ENCODE measurements at places on chromosomes 1 and 21.
A peak's percentile ranks its signal among the peaks of the same experiment; 100 is the strongest.

- no peak for DNase-seq
Observed at GRCh38 chr21:38716942-38717341, 88.8 kb upstream of the ETS2 start.

DNA sequence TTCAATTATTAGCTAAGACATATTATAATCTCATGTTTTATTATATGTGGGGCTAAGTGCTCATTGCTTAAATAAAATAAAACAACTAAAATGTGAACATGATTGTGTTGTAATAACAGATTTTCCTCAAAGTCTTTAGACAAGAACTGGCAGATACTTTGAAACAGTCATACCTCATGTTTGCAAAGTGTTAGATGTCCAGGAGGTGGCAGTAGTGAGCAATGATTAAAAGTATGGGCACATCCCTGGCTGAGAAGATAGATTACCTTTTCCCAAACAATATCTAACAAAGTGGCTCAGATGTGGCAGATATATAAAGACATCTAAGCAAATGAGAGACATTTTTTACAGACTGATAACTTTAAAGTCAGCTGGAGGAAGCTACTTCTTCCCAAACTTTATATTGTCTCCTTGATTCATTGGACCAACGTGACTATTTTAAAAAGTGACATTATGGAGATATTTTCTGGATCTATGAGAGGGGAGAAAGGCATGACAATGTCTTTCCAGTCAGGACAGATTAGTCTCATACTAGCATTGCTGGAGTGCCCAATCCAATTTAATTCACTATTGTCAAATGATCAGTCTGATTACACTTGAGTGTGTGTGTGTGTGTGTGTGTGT lies 269.8 kb downstream of the S1PR1 start:
- no peak for DNase-seq

DNA sequence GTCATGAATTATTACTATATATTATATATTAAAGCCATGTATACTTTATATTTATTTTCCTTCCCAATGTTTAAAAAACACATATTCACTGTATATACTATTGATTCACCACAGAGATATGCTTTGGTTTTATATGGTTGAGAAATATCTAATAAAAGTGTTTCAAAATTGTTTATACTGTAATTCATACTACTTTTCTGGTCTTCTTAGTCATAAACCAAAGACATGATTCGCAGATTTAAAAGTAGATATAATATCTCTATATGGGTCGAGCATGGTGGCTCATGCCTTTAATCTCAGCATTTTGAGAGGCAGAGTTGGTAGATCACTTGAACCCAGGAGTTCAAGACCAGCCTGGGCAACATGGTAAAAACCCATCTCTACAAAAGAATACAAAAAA lies 738.4 kb downstream of the USP25 start:
- DNase-seq: no peak

GRCh38 chr1:30171537-30172298 lies 551.7 kb downstream of the MATN1 start:
- DNase-seq: no peak

GRCh38 chr1:85174503-85174902 lies 26.3 kb downstream of the SYDE2 start:
- no peak for DNase-seq

DNA sequence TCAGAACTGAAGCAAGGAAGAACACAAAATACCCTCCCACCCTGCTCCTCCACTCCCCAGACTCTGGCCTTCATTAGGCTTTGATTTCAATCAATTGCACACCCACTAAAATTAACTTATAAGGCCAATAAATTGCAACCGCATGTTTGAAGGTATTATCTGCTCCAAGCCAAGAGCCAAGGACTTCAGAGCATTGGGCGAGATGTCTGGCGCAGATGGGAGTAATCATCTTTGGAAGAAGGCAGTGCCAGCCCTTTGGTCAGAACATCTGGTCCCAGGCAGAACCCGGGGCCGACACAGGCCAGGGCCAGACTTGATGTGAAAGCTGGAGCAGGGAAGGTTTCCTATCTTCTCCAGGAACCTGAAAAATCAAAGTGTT lies 60.0 kb downstream of the SLC66A1 start:
- DNase-seq: no peak

DNA sequence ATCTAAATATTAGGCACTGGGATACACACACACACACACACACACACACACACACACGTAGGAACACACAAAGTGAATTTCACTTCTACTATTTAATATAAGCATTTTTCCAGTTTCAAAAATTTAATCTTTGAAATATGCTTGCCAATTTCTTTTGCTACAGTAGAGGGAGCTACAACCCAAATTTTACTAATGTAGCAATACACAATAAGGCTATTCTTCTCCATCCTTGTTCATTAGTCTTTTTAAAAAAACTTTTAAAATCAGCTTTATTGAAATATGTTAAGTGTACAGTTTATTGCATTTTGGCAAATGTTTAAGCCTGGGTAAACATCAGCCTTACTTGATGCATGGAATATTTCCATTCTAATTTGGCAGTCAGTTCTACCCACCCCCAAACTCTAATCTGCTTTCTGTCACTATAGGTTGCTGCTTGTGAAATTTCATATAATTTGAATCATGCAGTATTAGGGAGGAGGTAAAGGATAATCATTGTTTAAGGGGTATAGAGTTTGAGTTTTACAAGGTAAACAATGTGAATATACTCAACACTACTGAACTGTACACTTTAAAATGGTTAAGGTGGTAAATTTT lies 93.0 kb upstream of the TENT5C start:
- DNase-seq: no peak

DNA sequence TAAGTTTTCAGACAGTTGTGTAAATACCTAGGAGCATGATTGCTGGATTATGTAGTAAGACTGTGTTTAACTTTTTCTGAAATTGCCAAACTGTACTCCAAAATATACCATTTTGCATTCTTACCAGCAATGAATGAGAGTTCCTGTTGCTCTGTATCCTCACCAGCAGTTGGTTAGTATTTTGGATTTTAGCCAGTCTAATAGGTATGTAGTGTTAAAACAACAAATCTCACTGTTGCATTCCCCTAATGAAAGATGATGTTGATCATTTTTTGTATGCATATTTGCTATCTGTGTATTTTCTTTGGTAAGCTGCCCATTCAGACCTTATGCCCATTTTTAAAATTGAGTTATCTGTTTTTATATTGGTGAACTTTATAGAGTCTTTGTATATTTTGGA lies 89.9 kb downstream of the RASAL2 start:
- DNase-seq: no peak

- no peak for DNase-seq
Observed at GRCh38 chr1:61282387-61282786, 200.0 kb downstream of the NFIA start.

- no peak for DNase-seq
Observed at GRCh38 chr21:39631842-39632562, 19.3 kb downstream of the B3GALT5 start.

GRCh38 chr1:15961492-15961891 lies 14.4 kb downstream of the ZBTB17 start:
- no peak for DNase-seq

DNA sequence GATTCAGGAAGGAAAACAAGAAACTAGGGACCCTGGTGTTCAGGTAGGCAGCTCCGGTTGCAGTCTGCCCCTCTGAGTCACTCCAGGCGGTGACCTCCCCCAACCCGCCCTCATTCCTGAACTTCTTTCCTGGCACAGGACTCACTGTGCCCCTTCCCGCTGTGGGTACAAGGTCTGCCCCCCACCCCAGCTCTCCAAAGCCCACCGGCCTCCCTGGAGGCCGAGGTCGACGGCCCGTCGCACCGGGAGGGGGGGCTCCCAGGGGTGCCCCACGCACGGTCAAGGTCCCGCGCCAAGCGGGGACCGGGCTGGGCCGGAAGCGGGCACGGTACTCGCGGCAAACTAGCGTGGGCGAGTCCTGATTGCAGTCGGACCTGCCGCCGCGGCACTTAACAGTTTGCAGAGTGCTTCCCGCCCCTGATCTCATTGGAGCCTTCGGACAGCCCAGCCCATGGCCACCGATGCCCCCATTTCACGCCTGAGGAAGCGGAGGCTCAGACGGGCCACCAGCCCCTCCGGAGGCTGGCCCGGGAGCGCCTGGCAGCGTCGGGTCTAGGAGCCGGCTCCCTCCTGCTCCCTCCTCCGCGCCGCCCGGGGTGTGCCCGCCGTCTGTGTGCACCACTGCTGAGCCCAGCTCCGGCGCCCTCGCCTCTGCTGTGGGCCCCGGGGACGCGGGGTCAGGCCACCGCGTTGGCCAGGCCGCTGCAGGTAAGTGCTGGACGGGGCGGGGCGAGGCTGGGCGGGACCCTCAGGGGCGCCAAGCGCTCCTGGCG lies at the start of gene GJB3:
TSS of gene GJB3 (plus strand) at position 144 of the 773 bp plus-strand sequence. CDS start 3,549 bp downstream, outside the sequence.
- no peak for DNase-seq

GRCh38 chr1:209768354-209768774 lies 12.5 kb downstream of the TRAF3IP3 start:
- DNase-seq: peak; percentile 81

GRCh38 chr1:228004856-228005462 lies 1.8 kb upstream of the WNT3A start:
- DNase-seq: no peak

DNA sequence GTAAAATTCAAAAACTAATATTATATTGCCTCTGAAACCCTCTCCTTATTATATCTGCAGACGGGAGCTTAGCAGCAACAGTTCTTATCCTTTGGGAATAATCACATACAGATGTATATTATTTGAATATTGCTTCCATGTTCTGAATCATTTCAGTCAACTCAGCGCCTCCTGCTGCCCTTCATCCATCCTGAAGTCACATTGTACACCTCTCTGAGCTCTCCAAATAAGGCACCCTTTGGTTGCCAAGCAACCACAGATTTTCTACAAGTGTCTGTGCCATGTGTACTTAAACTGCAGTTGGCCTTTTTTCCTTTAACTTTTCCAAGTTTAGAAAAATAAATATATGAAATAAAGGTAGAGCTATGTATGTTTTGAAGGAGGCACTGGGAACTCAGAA lies 384.3 kb downstream of the LRRIQ3 start:
- DNase-seq: no peak

GRCh38 chr1:33819290-33819912 lies 44.5 kb upstream of the HMGB4 start:
- no peak for DNase-seq

DNA sequence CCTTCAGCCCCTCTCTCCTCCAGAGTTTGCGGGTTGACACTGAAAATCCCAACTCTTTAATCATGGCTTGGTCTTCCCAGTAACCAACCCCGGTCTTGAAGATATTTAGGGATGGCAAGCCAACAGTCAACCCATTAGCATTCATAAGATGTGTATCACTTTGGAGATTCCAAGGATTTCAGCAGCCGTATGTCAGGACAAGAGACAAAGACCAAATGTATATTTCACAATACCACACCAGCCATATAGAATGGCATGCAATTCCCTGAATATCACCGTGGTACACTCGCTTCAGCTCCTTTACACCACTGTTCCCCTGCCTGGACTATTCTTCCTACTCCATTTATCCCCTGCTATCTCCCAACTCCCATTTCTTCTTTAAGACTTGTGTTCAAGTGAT lies 109.2 kb downstream of the CSMD2 start:
- DNase-seq: no peak

- DNase-seq: no peak
Observed at GRCh38 chr21:42676808-42677207, 23.4 kb downstream of the PDE9A start.

GRCh38 chr1:224782281-224783000 lies 147.0 kb upstream of the DNAH14 start:
- no peak for DNase-seq

DNA sequence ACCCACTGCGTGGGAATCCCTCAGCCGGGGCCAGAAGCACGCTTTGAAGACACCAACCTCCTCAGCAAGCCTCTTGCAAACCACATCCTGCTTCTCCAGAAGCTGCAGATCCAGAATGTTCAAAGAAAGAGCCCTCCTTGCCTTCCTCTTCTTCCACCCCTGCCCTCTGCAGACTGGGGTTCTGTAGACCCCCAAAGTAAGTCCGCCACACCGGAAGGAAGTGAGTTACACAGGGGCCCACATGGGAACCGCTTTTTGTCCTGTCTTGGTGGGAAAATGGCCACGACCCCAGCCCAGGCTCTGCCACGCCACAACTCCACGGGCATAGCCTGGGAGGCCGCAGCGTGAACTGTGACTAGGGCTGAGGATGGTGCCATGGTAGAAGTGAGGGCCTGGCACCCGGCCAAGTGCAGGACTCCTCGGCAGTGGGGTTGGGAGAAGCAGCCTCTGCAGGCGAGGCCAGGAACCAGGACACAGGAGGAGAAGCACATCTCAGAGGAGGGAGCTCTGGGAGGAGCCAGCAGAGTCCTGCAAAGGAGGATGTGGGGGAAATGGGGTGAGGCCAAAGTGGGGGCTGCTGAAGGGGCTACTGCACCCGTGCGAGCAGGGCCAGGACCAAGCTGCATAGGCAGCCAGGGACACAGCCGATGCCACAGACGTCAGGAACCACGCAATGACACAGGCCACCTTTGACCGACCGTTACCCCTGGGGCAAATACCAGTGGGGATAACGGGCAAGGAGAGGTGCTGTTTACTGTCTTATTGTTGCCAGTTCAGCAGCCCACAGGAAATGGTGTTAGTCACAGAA lies 30.9 kb downstream of the PDE9A start:
- DNase-seq: peak; percentile 64

DNA sequence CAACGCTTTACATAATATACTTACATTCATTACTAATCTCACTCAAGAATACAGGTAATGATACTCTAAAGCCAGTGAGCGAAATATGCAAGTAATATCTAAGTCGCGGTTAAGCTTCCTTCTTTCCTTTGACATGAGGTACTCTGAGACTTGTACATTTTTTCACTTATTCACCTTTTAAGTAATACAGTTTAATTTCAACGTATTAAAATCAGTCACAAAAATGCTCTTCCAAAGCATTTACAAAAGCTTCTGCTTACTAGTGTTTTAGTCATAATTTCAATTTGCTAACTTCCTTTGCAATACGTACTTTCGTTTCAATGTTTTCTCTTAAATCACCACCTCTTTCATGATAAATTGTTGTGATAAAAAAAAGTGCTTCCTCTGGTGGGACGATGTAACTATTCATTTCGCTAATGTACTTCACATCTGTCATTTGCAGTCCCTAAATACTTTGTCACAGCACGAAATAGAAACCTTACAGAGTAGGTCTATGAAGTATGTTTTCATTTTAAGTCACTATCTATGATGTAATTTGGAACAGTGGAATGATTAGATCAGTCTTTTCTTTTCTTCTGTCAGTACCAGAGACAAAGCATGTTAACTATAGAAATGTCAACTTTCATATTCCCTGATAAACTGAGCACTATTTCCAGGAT lies 34.0 kb upstream of the ADGRL4 start:
- DNase-seq: no peak

DNA sequence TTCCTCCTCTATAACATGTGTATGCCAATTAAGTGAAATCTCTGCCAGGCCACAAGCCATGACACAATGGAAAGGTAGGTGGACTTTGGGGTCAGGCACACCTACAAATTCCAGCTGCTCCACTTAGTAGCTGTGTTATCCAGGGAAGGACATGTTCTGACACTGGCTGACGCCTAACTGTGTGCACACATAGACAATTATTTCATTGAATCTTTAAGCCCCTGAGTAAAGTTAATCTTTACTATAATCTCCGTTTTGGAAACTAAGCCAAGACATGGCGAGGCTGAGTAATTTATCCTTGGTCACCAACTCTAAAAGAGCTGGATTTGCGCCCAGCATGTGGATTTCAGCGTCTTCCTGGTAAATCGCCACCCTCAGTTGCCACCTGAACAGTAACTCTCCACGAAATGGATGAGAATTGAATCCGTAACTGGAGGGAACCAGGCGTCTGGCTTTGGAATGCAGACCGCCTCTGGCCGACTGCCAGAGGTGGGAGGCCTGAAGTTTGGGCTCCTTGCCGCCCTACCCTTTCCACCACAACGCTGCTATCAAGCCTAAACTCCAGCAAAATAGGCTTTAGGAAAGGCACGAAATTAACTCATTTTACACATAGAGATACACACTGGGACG lies 888 bp upstream of the SNRPE start:
- no peak for DNase-seq

All from activated CD4-positive, alpha-beta T cell treated with anti-CD3 and anti-CD28 coated beads, Interleukin-2, amount 50 U/mL, for 48 hours (primary cell).